ENCODE measurements at places on chromosomes 1 and 21. TPM values are rescaled to one million over a fixed set of nuclear protein-coding genes. Genes with fewer than 3 reads are reported as not detected.

SLAMF6 gene
- 28.3 TPM for total RNA-seq

PDZK1IP1 gene
- not detected for total RNA-seq

DNA sequence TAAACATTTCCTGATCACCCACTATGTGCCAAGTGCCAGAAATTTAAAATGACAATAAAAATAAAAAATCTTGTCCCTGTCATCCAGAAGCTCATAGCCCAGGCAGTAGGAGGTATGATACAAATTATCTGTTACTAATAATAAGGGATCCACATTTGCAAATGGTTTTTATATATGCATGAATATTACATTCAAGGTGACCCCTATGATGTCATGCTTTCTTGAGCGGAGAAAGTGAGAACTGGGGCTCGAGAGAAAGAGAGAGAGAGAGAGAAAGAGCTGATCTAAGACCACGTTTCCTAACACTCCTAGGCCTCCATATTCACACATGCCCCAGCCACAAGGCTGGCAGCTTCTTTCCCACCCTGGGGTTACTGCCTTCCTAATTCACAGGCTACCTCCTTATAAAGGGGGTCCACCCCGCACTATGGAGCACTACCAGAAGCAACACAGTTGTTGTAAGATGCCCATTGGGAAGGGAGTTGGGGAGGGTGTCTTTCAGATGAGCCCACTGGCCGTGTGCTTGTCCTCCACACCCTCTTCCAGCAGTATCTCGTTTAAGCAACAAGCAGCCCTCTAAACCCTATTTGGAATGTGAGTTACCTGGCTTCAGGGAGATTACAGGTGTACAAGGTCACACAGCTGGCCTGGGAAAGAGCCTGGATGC lies 28.8 kb upstream of the LRRN2 start:
- DNase-seq, result no peak

- DNase-seq, result no peak
These were observed 14.4 kb downstream of the NOC2L start for GRCh38 chr1:944341-945325.

DNA sequence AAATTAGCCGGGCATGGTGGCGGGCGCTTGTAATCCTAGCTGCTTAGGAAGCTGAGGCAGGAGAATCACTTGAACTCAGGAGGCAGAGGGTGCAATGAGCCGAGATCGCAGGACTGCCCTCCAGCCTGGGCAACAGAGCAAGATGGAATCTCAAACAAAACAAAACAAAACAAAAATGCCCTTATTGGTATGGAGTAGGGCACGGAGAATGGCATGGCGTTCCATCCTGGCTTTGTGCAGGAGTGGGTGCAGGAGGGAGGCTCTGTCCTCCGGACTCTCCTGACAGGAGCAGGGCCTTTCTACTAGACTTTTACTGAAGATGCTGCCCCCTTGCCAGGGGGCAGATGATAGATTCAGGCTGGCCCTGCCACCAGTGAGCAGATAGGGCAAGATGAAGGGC lies 1.0 kb downstream of the TMEM61 start:
- no peak for DNase-seq

GRCh38 chr1:97489834-97490233 lies 431.0 kb downstream of the DPYD start:
- no peak for DNase-seq

UBE2J2 gene
- total RNA-seq, result 79.3 TPM

GRCh38 chr1:74193908-74194307 lies 4.1 kb downstream of the LRRIQ3 start:
- no peak for DNase-seq

GRCh38 chr1:65911679-65912078 lies 119.0 kb downstream of the PDE4B start:
- no peak for DNase-seq

DNA sequence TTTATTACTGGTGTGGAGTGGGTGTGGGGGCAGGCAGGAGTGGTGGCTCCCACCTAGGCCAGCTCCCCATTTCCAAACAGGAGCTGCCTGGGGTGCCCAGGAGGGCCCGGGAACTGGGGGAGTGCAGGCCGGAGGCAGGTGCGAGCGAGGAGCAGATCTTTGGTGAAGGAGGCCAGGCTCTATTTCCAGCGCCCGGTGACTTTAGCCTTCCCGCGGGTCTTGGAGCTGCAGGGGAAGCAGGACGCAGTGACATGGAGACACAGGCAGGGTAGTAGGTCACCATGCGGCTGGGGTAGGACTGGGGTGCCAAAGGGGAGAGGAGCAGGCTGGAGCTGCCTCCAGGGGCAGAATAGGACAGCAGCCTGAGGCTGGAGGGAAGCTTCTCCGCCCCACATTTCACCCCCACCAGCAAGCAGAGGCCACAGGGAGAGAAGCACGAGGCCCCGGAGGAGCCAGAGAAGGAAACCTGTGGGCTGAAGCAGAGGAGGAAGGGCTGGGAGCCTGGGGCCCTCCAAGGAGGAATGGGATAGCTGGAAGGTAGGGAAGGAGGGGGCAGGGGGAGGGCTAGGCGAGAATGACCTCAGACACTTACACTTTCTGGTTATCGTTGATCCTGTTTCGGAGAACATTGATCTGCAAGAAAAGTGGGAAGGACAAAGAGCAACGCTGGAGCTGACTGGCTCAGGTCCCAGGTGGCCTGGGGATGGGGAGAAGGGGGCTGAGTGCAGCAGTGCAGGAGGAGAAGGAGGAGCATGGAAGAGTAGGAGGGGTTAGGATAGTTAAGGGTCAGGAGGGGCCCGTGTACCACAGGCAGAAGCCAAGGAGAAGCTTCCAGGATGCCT lies 18.2 kb downstream of the TNNT2 start:
- DNase-seq, result no peak

CRABP2 gene
- total RNA-seq, result 0.71 TPM

DNA sequence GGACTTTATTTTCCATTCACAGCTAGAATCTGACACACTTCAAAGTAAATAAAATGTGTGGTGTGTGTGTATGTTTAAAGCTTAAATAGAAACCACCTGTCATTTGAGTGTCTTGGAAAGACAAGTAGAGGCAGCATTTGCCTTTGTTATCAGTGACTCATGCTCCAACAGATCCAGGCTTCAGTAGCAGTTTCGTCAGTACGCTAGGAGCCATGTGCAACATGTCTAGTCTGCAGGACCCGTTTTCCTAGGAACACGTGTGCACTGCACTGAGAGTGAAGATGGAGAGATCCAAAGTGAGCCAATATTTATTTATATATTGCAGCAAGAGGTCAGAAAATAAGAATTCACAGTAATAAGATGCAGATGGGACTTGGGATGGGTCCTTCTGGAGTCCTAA lies 41.8 kb downstream of the SGIP1 start:
- no peak for DNase-seq

FCRL6 gene
- 1.5 TPM for total RNA-seq

DNA sequence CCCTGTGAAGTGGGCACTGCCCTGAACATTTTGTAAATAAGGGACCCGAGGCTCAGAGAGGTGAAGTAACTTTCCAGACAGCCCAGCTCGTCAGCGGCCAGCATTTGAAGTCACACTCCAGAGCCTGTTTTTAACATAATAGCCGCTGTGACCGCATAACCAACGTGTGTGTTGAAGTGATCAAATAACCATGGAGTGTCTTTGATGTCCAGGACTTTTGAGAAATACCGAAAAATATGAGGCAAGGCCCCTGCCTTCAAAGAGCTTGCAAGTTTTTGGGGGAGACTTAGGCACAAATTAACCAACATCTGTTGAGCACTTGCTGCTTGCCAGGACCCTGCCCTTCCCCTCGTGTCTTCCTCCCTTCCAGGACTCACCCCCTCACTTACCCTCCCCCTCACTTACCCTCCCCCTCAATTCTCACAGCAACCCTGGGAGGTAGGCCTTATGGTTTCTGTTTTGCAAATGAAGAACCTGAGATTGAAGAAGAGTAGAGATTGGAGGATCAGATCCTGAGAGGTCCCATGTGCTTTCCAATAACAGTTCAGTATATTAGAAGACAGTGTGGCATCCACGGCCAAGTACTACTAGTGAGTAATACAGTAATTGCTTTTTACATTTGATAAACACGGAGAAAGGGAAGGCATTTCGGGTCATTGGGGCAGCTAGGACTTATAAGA lies 1.3 kb upstream of the SLC16A1 start:
- DNase-seq, result peak; percentile 47

Measured in CD8-positive, alpha-beta memory T cell (primary cell).